Activated CD4-positive, CD25-positive, alpha-beta regulatory T cell (primary cell): ENCODE measurements at places on chromosomes 1 and 21.

DNA sequence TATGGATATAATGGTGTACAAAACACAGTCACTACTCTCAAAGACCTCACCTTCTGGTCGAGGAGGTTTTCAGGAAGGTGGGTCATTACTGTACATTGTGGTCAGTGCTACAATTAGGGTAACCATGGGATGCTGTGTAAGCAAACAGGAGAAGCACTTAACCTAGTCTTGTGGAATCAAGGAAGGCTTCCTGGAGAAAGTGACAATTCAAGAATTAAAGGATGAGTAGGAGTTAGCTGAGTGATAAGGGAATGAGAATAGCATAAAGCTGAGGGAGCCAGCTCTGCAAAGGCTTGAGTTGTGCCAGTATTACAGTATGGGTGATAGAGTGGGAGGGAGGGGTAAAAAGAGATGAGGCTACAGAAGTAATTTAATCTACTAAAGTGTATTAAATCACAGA is 17.2 kb downstream of the NEXN start:
- DNase-seq: no peak

DNA sequence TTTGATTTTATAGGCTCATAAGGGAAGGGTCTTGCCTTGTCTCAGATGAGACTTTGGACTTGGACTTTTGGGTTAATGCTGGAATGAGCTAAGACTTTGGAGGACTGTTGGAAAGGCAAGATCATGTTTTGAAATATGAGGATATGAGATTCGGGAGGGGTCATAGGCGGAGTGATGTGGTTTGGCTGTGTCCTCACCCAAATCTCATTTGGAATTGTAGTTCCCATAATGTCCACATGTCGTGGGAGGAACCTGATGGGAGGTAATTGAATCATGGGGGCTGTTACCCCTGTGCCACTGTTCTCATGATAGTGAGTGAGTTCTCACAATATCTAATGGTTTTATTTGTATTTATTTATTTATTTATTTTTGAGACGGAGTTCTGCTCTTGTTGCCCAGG is 6.9 kb upstream of the CSDE1 start:
- DNase-seq: no peak

GRCh38 chr21:45001134-45002095 is 61.6 kb downstream of the SLX9 start:
- no peak for DNase-seq

DNA sequence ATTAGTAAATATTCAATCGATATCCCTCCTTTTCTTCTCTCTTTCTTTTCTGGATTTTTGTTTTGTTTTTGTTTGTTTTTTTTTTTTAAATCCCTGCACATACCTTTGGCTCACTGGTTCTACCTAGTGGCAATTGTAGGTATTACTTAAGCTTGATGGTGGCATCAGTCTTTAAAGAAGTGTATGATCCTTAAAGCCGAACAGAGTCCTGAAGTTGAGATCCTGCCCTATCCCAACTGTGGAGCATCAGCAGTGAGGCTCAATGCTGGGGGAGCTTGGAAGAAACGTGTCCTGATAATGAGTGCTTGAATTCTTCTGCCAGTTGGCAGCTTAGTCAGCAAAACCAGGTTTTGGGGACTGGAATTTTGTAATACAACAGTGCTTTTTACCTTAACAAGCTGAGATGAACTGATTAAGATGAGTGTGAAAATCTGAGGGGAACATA is 60.8 kb downstream of the FASLG start:
- DNase-seq: no peak

GRCh38 chr1:27400082-27400962 is 7.9 kb downstream of the GPR3 start:
- DNase-seq: no peak

- DNase-seq: peak; percentile 70
Observed at GRCh38 chr1:156053768-156054499, at the start of gene UBQLN4. UBQLN4 (minus strand) TSS chr1:156053798; CDS start chr1:156053701, 97 bp downstream.

GRCh38 chr1:151325231-151325630 is 2.0 kb downstream of the PI4KB start:
- no peak for DNase-seq

GRCh38 chr1:177525176-177525575 is 354.4 kb downstream of the BRINP2 start:
- DNase-seq: no peak

GRCh38 chr1:157155658-157156057 is 17.5 kb upstream of the ETV3 start:
- DNase-seq: no peak

DNA sequence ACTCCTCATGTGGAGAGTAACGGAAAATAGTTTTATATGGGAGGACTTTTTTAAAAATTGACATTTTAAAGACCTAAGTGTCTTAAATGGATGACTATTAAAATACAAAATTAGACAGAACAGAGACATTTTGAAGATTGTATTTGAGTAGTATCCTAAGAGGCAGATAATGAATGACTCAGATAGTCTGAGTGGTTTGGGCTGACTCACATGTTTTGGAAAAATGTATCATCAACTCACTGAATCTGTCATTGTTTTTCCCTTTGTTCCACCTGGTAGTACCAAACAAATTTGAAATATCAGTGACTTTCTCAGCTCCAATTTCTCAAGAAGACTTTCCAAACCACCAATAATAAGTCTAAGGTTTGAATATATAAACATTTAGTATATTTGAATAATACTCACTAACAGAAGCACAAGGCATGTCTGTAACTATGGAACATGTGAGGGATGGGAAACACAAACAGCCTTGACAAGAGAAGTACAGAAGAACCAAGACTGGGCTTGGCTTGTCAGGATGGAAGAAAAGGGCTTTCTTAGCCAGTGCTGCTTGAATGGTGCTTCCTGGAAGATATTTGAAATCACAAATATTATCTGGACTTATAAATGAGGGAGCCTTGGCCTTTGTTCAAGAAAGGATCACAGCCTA is 90.6 kb downstream of the SGIP1 start:
- DNase-seq: no peak

DNA sequence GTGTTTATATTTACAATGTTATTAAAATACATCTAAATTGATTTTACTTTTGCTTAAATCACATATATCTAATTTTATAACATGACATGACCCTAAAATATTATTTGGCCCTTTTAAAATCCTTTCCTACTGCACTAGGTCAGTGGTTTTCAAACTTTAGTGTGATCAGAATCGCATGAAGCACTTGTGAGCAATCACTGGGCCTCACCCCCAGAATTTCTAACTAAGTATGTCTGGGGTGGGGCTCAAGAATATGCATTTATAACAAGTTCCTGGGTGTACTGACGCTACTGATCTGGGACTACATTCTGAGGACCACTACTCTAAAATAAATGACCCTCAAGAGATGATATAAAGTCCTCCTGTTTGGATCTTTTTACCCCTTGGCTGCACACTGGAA is 8.8 kb downstream of the COL24A1 start:
- no peak for DNase-seq

DNA sequence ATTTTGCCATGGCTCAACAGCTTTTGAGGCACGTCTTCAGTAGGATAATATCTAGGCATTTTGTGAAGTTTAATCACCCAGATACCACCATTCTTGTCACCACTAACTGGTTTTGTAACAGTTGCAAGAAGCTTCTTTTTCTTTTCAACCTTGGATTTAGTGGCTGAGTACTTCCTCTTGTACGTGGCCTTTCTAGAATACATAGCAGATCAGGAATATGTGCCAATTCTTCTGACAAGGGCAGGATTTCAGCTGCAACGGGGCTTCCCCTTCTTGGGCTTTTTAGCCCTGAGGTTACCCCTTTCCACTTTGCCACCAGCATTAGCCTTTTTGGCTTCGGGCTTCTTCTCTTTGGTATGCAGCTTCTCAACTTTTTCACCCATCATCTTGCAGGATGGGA is 79.3 kb upstream of the WARS2 start:
- DNase-seq: no peak

GRCh38 chr1:56387071-56387740 is 192.2 kb downstream of the PLPP3 start:
- no peak for DNase-seq

DNA sequence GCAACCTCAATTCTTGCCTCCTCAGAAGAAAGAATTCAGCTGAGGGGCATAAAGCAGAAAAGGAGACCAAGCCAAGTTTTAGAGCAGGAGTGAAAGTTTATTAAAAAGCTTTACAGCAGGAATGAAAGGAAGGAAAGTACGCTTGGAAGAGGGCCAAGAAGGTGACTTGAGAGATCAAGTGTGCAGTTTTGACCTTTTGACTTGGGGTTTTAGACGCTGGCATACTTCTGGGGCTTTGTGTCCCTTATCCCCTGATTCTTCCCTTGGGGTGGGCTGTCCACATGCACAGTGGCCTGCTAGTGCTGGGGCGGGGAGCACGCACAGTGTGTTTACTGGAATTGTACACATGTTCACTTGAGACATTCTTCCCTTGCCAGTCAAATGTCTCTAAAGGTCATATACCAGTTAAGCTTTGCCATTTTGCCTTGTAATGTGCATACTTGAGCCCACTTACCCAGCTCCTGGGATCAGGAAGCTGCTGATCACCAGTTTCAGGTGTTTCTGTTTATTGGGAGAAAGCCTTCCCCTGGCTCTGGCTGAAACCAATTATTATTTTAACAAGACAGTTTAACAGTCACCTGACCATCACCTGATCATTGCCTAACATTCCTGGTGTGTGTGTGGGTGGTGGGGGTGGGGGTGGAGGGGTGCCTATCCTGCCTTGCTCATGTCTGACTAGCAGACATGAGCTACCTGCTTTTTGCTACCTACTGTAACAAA is 36.2 kb downstream of the UTP25 start:
- no peak for DNase-seq

DNA sequence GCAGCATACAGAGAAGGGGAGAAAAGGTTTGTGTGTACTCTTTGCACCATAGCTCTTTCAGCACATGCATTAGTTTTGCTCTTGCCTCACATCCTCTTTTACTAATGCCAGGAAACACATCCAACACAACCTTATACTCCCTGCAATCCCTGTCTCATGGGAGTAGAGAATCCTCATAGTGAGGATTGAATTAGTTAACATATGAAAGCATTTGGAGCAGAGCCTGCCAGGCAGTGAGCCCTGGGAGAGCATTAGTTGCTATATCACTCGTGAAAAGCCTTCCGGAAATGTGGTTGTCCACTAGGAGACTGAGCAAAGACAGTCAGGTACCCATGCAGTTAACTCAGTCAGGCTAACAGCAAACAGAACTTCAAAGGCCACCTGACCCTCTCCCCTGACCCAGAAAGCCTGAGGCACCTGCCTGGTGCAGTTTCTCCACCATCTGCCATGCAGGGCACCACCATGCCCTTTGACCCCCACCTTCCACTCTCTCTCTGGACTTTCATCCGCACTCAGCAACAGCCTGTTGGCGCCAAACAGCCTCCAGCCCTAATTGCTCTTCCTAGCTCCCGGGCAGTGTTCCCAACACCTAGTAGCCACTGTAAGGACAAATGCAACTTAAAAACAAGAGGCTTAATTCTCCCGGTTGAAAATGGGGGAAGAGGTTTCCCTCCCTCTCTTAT is 14.9 kb upstream of the AGT start:
- no peak for DNase-seq

- DNase-seq: peak; percentile 37
Observed at GRCh38 chr1:154878371-154879037, 8.4 kb upstream of the KCNN3 start.

DNA sequence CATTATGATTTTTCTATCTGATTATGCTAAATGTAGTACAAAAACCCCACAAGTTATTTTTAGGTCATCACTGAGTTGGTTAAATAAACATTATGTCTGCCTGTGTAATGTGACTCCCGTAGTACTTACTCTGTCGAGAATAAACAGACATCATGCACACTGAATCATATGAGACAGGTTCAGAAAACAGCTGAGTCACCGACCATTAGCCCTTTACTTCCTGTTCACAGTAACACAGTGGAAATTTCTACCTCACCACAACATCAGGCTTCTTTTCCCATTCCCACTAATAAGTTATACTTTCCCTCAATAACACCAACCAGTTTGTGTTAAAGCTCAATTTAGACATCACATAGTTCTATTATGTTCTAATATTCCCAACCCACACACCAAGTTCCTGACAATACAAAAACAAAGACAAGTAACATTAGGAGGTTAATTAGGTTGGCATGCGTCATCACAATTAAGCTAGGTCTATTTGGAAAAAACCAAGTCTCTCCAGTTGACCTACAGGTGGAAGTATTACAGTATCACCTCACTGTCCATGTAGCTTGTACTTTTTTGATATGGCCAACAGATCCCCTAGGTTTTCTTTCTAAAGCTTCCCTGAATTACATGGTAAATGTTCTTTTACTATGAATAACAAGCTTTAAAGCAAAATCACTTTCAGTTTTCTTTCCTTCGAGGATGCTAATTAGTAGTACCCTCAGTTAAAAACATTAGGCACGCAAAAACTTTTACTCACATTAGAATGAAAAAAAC is 154.2 kb downstream of the EIF4G3 start:
- DNase-seq: peak; percentile 2

GRCh38 chr1:92326681-92327080 is 27.8 kb downstream of the RPAP2 start:
- DNase-seq: no peak

GRCh38 chr1:95029532-95029931 is 43.2 kb downstream of the ALG14 start:
- no peak for DNase-seq

DNA sequence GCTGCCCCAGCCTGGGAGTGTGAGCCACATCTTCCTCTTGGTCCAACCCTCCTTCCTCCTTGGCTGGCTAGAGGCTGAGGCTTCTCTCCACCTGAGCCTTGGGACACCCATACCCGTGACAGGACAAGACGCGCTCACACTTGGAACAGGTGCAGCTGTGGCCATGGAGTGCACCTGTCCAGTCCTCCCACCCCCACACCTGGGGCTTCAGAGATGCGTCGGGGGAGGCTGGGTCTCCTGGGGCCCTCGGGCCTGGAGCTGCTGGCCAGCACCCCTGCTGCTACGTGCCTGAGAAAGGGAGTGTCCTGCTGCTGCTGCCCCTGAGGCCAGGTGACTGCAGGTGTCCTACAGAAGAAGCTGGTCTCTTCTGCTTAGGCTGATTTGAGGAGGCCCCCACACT is 37.0 kb upstream of the TMEM52 start:
- no peak for DNase-seq

- DNase-seq: no peak
Observed at GRCh38 chr1:192914092-192914491, 105.3 kb downstream of the RGS2 start.
